Cerebellum (tissue), 4 donors: ENCODE measurements at places on chromosomes 16 and 17. TPM values are rescaled to one million over a fixed set of nuclear protein-coding genes. Genes with fewer than 3 reads are reported as not detected.

GRCh38 chr17:81391936-81392908 lies 3.0 kb upstream of the BAHCC1 start:
- DNase-seq, result peak; percentile 51

DNA sequence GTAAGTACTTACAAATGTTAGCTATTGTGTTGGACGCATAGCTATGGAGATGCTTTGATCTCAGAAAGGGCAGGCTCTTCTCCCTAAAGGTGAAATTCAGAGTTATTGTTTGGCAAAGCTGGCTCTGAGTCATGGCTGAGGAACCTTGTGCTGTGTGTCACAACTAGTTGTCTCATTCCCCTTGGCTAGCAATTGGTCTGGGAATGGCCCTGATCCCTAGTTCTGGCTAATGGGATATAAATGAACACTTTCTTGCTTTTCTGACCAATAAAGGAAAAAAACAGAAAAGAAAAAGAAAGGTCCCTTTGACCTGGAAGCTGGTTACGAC lies 210.6 kb downstream of the MAP2K4 start:
- no peak for DNase-seq

GRCh38 chr17:59892251-59892923 lies 356 bp downstream of the TUBD1 start:
- no peak for DNase-seq

- no peak for DNase-seq
Observed at GRCh38 chr16:86598607-86599565, 20.5 kb downstream of the FOXL1 start.

DNA sequence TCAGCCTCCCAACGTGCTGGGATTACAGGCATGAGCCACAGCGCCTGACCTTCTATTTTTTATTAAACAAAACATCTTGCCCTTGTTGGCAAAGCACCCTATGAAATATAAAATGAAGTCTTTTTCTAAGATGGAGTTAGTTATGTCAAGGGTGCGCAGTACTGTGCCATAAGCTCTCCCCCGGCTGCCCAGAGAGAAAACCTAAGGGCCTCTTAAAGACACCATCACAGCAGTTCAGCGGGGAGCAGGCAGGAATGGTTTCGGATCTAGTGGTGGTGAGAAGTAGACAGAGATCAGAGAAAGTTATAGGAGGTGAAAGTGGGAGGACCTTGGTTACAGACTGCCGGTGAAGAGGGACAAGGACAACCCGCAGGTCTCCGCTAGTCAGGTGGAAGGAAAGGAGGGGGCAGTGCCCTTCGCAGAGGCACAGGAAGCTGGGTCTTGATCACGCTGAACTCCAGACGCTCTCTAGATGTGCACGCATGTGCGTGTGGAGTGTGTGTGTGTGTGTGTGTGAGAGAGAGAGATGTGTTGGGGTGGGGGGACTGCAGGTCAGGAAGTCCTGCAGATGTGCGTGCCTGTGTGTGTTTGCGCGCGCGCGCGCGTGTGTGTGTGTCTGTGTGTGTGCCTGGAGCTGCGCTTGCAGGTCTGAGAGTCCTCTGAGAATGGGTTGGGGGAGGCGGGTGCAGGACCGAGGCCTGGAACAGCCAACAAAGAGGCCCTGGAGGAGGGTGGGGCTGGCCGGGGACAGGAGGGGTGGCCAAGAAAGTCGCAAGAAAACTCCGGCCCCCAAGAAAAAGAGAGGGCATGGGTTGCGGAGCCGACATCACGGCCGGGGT lies 748 bp upstream of the CMTM3 start:
- no peak for DNase-seq

DNA sequence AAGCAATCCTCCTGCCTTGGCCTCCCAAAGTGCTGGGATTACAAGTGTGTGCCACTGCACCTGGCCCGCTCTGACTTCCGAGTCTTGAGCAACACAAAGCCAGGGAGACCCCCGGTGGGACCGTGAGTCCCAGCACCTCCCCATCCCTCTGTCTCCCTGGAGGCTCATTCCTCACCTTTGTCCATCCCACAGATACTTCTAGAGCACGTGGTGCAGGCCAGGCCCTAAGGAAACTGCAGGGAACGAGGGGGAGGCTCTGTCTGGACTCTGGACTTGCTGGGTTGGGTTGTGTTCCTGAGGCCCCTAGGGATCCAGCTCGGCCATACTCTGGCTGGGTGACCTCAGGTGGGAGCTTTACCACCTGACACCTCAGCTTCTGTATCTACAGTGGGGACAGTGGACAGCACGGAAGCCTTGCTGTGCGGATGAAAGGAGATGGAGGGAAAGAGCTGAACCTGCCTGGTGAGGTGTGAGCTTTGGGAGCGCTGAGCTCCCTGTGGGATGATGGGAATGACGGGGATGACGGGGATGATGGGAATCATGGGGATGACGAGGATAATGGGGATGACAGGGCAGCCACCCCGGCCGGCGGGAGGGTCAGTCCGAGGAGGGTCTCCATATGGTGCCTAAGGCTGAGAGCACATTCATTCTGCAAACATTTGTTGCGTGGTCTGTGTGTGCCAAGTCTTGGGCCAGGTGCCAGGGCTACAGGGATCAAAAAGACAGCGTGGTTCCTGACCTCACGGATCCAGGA lies 26.6 kb downstream of the C16orf74 start:
- peak; percentile 15 for DNase-seq

- no peak for DNase-seq
Observed at GRCh38 chr17:28384281-28385036, 13.0 kb downstream of the SARM1 start.

GRCh38 chr17:74921769-74922168 lies 1.3 kb downstream of the USH1G start:
- DNase-seq, result no peak

GRCh38 chr17:19726631-19727376 lies 10.4 kb upstream of the SLC47A2 start:
- DNase-seq, result no peak

- peak; percentile 4 for DNase-seq
Observed at GRCh38 chr16:17266608-17267313, 204.0 kb downstream of the XYLT1 start.

DNA sequence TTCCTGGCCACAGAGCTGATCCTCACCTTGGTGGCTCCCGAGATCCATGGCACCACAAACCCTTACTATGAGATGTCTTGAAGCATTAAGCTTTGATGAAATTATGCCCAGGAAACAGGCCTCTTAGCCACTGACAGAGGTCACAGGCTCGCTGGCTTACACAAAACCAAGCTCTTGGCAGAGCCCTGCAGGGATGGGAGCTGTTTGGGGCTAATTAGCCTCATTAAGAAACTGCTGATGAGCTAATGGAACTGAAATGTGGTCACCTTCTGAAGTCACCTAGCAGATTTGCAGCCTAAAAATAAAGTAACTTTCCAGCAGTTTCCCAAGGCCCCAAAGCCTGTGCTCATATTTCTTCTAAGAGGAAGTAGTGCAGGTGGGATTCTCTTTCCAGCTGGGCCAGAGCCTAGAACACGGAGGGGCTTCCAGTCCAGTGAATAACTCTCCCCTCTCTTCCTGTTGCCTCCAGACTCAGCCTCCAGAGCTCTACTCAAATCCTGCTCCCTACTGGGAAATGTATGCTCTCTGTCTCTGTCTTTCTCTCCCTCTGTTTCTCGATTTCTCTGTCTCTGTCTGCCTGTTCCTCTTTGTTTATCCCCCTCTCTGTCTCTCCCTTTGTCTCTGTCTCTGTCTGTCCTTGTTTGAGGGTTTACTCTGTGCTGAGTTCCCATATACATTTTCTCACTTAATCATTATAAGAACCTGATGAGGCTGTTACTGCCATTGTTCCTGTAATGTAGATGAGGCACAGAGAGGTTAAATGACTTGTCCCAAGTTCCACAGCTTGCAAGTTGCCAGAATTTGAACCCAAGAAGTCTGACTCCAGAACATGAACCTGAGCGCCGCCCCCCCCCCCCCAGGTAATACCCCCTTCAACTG lies 338.9 kb downstream of the CA10 start:
- DNase-seq, result no peak

GRCh38 chr17:80718428-80718827 lies 173.8 kb downstream of the RPTOR start:
- DNase-seq, result no peak

DNA sequence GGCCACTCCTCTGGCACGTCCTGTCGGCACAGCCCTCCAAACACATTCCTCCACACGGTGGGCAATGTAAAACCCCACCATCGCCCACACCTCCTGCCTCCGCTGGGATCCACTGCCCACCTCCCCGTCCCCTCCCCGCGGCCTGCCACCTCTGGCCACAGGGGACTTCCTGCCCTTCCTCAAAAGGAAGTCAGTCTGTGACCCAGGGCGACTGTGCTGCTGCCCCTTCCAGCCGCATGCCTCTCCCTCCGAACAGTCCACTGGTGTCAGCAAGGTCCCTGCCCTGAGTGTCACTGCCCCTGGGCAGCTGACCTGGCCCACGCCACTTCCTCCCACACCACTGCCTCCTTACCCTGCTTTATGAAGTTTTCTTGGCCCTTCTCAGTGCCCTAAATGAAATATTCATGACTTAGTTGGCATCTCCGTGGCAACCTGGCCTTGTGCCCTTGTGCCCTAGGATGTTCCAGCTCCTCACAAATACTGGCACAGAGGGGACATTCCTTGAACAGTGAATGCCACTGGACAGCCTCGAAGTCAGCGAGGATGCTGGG lies 2.0 kb downstream of the PLD6 start:
- no peak for DNase-seq

DNA sequence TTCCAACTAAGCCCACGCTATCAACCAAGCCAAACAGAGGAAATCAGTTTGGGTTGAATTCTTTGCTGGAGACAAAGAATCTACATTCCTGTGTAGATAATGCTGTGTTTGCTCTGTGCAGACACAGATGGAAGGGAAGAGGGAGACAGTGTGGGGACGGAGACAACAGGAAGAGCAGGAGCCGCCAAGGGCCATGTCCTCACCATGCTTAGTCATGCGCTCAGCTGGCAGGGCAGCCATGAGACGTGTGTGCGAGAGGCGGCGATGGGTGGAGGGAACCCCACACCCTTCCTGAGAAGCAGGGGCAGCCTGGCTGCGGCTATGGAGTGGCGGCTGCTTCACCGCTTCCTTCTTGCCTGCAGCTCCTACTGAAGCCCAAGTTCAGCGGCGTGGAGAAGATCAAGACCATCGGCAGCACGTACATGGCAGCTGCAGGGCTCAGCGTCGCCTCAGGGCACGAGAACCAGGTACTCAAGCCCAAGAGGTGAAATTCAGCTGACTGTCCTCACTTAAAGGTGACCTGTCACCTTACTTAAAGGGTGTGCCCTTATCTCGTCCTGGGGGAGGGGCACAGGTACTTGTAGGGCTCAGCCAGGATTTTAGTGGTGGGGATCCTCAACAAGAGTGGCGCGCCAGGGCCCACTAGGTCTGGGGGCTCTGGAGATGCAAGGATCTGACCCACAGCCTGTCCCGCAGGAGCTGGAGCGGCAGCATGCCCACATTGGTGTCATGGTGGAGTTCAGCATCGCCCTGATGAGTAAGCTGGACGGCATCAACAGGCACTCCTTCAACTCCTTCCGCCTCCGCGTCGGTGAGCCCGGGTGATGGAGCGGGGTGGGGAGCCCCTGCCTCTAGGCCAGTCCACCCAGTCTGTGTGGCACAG lies 47.5 kb downstream of the ADCY7 start:
- DNase-seq, result no peak

DNA sequence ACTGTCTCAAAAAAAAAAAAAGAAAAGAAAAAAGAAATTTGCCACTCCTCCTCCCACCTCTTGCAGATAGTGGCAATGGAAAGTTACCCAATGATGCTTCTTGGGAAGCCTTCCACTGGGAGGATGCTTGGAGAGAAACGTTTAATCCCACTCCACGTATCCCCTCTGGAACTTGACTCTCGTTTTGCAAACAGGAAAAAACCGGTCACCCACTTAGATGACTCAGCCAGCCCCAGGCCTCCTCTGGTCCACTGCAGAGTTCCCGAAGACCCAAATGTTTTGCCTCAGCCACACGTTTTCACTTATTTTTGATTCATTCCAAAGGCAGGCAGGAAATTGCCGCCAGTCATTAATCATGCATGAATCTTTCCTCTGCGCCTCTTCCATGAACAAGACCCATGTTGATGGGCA lies 9.3 kb upstream of the TNFRSF17 start:
- DNase-seq, result no peak

ASB16 gene
- total RNA-seq, result not detected

CCL5 gene
- total RNA-seq, result 0.45 TPM

PPL gene
- total RNA-seq, result 3.3 TPM

TOM1L1 gene
- 15.6 TPM for total RNA-seq

PRR35 gene
- total RNA-seq, result 2.7 TPM

CA7 gene
- not detected for total RNA-seq

TNP2 gene
- total RNA-seq, result not detected
